Amygdala (tissue), 56 donors: ENCODE measurements at places on chromosomes 5 and 9.

- no peak for DNase-seq
Observed at GRCh38 chr9:98085058-98085457, 28.5 kb downstream of the NANS start.

GRCh38 chr5:125125031-125125823, 378.8 kb upstream of the ZNF608 start:
- DNase-seq, result no peak

DNA sequence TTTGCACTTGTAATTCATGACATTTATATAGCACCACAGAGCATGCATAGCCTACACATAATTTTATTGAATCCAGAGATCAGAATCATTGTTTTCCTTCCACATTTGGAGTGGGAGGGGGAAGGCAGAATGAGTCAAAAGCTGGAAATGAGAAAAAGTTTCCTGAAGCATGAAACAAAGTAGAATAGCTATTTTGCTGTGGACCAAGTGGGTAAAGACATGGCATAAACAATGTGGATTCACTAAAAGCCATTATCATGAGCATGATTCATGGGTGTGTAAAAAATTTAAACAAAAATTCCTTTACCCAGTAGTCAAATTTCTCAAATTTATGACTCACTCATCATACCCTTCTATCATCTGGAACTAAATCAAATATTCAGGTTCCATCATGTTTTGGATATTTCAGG, 97.9 kb downstream of the YIPF5 start:
- DNase-seq, result no peak

DNA sequence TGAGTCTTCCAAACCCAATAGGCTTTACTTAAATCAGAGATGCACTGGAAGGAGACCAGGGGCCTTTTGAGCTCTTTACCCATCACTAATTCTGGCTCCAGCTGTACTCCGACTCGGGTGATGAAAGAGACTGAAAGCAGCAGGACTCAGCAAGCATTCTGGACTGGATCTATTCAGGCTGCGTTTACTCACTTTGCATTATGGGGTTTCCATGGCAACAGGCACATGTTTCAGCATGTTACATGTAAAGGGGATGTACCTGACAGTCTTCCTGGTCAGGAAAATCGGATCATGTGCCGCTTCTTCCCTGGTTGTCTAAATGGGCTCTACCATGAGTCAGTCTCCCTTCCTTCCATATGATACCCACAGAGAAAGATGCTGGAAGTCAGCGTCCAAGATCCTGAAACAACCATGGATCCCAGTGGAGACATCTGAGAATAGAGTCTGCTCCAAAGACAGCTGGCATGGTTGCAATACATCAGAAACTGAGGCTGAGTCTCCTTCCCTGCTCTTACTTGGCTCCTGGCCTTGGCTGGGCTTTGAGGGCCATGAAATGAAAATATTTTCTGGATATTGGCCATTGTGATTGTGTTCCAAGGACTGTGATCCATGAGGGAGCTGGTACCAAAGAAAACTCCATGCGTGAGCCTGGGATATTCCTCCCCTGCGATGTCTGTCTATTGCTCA, 102.5 kb upstream of the TNC start:
- no peak for DNase-seq

- DNase-seq, result no peak
Observed at GRCh38 chr9:102035929-102036328, 297.5 kb upstream of the GRIN3A start.

DNA sequence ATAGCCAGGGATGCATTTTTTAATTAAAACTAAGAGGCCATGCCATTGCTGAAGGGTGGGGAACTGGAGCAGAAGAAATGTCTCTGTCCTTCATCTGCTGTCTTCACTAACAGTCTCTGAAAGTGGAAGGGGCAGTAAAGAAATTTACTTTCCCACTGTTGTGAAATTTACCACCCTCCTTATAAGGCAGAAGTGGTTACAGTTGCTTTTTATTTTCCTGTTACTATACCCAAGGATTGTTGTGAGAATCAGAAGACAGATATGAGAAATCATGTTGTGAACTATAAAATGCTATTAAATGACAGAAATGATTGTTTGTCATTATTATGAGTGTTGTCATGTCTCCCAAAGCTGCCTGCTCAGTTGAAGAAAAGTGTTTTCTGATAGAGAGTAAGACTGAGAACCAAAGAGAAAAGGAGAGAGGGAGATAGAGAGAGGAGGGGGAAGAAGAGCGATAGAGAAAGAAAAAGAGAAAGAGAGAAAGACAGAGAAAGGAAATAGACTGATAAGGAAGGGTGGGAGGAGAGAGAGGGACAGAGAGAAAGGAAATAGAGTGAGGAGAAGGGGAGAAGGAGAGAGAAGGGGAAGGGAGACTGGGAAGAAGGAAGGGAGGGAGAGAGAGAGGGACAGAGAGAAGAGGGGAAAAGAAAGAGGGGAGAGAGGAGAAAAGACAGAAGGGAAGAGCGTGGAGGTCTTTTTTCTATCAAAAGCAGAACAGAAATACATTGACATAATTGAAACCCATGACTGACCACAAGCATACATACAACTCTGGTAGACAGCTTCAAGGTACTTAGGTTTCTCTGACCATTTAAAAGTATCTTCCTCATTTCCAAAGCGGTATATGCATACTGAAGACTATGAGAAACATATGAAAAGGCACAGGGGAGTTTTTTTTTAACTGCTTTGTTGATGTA, 22.5 kb downstream of the SEC61B start:
- DNase-seq, result no peak

- no peak for DNase-seq
Observed at GRCh38 chr9:127534250-127534906, 77.7 kb upstream of the STXBP1 start.

DNA sequence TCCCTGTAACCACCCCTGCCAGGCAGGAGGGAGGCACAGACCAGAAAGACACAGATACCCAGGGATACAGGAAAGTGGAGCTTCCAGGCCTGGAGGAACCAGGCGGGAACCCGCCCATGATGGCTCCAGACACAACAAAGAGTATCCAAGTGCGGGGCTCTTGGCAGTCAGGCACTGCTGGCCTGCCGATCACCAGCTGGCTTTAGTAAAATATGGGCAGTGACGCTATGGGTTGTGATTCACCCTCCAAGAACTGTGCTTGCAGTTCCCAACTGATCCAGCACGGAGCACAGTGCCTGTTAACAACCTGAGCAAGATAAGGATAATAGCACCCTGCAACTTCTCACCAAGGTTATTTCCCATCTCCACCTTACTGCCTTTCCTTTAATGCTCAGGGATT, 463.3 kb downstream of the IRX1 start:
- DNase-seq, result no peak

DNA sequence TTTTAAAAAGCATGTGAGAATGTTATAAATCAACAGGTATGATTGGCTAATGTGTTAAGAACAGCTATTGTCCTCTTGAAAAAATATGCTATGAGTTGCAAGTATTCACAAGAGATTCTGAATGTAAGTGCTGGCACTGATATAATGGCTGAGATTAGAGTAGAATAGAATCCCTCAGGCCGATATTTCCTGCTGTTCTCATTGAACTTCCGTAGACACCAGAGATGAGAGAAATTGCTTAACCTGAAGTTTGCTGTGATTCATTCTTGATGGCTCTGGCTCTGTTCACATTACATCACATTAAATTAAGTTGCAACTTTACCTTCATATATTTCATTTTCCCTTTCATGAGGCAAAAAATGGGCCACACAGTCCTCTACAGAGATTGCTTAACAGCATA, 114.5 kb downstream of the BAAT start:
- DNase-seq, result no peak

DNA sequence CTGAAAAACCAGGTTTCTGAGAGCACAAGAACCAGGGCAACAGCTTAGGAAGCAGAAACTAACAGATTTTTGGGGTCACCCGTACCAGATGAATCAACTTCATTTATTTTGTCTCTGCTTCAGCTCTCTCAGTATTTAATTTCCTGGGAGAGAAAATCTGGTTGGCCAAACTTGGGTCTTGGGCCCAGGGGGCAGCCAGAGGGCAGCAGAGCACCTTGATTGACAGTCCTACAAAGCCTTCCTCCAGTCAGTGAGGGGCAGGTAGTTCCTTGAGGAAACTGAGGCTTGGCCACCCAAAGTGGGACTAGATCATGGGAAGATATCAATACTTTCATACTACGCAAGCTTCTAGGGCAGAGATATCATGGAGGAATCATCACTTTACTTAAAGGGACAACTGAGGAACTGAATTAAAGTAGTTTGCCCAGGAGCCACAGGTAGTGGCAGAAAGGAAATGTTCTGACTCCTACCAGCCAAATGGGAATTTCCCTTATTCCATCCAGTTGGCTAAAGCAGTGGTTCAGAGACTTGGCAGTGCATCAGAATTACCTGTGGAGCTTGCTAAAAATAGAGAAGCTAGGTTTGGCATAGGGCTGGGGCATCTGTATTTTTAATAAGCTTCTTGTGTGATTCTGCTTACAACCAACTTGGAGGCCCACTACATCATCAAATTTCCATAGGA, 21.5 kb upstream of the ARHGAP26 start:
- DNase-seq, result peak; percentile 4

DNA sequence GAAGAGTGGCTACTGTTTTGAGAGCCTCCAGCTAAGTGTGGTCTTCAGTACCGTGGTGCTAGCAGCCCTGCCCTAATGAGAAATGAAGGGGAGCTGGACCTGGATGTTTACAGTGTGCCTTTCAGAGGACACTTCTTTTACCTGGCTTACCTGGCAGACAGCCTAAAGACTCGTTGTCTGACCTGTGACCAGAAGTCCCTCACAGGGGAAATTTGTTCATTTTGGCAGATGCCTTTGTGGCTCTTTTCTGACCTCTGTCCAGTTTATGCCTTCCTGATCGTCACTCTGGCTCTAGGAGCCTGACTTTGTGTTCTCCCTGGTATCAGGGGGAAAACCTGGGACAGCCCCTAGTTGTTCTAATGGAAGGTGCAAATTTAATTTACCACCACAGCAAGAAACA, 475.1 kb downstream of the DMRTA1 start:
- no peak for DNase-seq

DNA sequence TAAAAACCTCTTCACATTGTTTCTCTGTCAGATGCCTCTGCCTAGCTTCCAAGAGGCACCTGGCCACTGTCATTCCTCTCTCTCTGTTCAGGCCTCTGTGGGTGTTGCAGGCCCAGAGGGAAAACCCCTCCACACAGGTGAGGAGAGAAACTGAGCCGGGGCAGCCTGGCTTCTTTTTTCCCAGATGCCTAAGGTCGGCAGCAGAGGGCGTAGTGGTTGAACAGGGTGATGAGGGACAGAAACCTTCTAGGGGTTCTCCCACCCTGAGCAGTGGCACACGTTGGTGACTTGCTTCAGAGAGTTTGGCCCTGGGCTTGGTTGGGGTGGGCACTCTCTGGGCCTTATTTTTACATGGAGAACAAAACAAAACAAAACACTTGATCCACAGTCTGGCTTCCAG, 12.2 kb downstream of the IL9 start:
- DNase-seq, result no peak

DNA sequence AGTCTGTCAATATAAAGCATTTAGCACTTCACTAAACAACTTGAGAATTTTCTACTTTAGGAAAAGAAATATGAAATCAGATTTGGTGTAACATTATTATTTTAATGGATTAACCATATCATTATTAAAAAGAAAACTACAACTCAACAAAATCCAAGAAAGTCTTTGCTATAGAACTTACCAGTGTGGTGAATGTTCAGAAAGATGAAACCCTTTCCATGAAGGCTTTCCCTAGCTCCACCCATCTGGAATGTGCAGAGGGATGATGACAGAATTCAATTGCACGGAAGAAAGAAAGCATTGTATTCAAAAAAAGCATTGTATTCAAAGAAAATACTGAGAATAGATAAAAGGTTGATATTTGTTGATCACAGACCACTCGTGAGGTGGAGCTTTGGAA, 328.6 kb upstream of the NUDT12 start:
- no peak for DNase-seq

DNA sequence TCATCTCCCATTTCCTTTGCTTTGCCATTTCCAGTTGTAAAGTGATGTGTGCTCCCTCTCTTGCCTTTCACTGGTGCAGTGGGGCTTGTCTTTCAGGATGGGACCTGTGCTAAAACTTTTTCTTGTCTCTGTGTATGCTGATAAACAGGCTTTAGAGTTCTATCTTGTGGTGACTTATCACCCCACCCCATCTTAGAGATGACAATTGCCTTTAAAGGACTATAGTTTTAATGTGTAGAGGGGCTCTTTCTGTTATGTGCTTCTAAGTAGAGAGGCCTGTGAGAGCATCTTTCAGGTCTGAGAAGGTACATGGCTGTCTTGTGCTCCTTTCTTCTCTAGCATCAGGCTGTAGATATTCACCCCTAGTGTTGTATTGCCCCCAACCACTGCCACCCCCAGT, 21.9 kb downstream of the MAN2A1 start:
- DNase-seq, result no peak

DNA sequence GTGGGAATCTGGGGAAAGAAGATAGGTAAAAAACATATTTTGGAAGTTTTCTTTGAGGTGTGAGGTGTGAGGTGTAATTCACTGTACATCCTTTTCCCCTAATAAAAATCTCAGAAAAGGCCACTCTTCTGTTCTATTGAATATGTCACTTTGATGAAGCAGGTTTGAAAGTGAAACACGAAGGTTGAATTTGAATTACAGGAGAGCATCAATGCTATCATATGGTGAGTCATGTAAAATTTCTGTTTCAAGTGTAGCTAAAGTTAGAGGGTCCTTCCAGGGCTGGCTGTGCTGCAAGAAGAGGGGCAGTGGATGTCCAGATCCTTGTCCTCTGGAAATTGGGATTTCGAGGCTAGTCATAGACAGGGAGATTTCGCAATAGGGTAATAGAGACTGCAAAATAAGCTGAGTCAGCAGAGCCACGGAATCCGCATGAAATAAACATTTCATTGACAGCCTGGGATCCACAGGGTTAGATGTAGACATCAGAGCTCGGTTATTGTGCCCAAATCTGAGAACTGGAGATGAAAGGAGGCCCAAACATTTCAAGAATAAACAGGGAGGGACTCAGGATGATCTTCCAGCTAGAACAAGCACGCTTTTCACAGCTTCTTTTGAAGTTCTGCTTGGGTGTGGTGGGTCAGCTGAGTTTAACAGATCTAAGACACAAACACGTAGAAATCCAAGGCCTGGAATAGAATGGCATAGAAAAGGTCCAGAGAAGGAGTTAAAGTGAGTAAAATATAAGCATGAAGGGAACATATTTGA, 194.4 kb upstream of the CDKN2B start:
- no peak for DNase-seq

DNA sequence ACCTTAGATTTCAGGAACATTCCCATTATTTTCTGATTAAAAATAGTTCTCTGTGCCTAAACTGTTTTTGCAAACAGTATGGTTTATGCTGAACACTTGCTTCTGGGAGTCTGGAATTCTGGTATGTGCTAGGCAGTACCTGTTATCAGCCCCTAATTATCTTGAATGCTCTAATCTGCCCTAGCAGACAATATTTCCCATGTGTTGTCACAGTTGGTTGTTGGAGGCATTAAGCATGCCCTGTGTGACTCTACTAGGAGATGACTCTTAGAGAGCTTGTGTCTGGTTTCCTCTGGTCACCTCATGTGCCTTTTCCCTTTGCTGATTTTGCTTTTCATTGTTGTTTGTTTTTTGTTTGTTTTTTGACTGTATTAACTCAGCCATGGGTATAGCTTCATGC, 36.6 kb downstream of the UHRF2 start:
- DNase-seq, result no peak

DNA sequence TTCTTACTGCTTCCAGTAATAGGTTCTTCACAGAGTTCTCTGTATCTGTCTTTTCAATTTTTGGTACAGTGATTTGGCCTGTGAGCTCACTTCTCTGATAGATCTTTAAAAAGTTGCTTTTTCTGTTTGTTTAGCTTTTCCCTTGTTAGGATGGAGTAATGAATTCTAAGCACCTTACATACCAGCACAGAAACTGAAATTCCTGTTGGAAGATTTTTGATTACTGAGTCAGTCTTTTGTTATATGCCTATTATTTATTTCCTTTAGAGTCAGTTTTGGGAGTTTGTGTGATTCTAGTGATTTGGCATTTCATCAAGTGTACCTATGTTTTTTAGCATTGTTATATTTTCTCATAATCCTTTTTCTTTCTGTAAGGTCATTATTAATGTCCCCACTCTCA, 37.6 kb upstream of the IPPK start:
- no peak for DNase-seq
